Retina (tissue), 1 donor: ENCODE measurements at places on chromosomes 5 and 9.

GRCh38 chr5:119427060-119427459, 25.2 kb upstream of the HSD17B4 start:
- DNase-seq: no peak

DNA sequence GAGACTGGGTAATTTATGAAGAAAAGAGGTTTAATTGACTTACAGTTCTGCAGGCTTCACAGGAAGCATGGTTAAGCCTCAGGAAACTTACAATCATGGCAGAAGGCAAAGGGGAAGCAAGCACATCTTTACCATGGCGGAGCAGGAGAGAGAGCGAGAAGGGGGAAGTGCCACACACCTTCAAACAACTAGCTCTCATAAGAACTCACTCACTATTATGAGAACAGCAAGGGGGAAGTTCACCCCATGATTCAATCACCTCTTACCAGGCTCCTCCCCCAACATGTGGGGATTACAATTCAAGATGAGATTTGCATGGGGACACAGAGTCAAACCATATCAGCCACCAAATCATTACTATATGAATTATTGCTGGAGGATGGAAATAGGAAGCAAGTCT, 30.3 kb upstream of the STX17 start:
- no peak for DNase-seq

DNA sequence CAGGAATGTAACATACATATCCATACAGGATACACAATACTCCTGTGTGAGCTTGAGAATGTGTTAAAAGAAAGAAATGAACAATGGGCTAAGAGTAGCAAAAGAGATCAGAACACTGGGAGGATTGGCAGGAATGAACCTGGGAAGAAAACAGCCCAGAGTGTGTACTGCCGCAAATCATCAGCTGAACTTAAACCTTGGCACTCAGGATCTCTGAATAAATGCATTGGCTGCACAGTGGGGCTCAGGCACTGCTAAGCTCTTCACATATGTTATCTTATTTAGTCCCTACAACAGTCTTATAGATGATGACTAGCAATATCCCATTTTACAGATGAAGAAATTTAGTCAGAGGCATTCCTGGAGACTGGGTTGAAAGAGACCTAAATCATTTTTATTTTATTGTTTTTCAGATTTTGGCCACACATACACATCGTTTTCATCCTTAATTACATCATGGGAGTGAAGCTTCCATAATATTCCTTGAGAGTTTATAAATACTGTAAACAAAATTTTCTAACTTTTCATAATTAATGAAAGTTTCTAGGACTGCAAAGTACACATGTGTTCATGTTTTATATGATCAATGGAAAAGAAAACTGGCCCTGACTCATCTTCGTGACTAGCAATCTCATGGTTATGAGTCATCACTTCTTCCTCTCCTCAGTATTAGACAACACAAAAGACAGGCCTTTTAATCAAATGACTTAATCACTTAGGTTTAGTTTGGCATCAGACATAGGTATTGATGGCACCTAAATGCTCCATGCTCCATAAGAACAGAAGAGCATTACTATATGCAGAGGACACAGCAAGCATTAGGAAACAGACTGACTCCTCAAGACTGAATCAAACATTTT, 59.2 kb downstream of the CDH18 start:
- DNase-seq: no peak

DNA sequence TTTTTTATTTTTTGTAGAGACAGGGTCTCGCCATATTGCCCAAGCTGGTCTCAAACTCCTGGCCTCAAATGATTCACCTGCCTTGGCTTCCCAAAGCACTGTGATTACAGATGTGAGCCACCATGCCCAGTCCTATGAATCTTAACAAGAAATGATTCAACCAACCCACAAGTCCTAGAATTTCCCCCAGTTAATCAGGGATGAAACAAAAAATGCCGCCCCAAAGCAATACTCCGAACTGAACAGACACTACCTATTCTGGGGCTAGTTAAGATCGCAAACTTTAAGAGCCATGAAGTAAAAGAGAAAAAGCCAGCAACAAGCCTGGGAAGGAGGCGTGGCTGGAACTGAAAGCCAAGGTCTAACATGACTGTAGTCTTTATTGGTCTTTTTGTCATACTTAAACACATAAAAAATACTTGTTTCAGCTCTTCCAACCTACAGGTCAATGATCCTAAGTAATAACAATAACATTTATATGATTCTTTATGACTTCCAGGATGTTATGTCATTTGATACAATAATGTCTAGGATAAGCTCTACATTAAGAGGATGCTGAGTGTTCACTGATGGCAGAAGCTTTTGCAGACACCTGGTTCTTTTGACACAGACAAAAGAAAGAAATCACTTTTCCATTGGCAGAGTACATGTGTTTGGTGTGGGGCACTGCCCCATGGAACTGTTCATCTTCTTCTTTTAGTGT, 361.1 kb upstream of the TLE4 start:
- no peak for DNase-seq

DNA sequence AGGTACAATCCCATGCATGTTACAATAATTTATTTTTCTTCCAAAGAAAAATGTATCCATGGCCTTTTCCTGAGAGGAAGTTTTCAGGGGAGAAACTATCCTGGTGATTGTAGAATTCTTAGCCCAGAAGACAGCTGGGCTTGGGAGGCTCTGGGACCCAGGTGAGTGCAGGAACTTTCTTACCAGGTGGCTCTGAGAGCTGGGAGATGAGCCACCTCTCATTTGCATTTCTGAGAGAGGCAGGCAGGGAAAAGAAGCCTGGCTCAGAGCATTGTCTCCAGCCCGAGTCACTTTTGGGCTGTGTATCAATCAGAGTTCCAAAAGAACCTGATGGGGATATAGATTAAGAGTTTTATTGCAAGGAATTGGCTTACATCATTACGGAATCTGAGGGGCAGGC, 52.7 kb downstream of the ALG2 start:
- no peak for DNase-seq
